Stimulated activated CD8-positive, alpha-beta memory T cell treated with anti-CD3 and anti-CD28 coated beads, Interleukin-12 subunit alpha, Interleukin-12 subunit beta, amount 100 ng/mL, for 1 hour (primary cell): ENCODE measurements at places on chromosomes 4 and X.

DNA sequence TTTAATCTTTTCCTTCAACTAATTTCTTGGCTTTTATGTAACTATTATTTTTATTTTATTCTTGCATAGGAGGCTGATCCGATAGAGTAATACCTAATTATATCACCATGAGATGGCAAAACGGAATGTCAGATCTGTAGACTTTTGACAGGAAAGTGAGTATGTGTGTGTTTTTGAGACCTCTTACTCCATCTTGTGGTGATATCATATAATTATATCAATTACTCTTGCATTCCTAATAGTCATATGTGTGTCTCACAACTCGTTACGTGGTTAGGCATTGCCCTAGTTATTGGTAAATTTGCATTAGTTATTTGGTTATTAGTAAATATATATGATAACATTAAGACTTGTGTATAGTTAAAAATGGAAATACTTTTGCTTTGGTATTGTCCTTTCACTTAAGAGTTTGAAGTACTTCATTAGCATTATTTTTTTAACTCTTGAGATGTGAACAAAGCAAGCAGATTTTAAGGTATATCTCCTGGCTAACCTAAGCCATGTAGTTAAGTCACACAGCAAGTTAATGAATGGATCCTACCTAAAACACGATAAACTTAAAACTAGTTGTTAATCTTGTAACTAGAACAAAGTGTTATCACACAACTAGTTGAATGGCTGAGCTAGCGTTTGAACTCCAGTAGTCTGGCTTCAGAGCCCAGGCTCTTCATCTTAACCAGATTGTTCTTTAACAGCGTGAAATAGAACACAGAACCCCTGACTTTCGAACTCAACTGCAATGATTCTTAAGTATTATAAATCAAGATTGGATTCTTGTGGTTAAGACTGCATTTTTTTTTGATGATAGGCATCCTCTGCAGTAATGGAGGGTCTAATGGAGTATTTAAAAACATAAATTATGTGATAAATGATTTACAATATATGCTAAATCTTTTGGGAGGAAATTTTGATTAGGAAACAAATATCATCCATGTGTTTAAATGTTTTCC, 67.1 kb downstream of the PGRMC2 start:
- no peak for DNase-seq

DNA sequence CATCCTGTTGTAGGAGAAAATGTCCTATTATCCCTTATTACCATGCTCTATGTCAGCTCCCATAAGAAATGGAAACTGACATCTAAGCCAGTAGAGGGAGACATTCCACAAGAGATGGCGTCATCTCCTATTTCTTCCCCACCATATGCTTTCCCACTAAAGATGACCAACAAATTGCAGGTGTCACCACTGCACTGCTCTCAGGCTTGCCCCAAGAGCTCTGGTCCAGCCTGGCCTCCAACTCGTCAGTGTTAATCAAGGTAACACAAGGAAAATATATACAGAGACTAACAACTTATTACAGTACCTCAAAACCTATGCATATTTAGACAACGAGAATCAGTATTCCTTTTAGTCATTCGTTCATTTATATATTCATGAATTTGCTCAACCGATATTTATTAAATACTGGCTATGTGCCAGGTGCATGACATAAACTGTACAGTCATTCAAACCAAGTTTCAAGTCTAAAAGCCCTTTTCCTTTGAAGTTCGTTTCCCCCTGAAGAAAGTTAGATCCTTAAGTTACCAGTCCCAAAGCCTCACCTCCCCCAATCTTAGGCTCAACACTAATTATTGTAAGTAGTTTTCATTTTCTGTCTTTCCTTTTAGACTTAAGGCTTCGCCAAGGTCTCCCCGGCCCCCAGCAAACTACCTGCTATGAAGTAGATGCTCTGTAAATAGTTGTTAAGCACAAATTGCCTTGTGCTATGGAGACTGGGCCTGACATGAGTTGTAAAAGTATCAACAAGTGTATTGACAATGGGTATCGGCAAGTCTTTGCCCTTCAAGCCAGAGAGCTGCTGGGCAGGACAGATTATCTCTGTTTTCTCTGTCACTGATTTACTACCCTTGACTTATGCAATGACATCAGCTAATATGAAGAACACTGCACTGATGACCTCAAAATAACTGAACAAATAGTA, 3.1 kb upstream of the FGB start:
- DNase-seq: no peak

DNA sequence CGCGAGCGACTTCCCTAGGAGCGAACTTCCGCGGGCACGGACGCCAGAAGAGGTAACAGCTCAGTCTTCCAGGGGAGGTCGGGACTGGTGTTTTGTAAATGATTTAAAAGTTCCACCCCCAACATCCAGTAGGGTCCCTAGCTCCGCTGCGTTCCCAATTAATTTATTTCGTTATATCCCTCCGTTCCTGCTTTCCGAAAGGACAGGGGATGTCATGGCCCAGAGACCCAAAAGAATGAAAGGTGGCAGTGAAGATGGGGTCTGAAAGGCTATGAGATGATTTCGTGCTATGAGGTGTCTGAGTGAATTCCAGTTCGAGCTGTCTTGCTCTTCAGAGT, 373 bp upstream of the SMIM43 start:
- no peak for DNase-seq

DNA sequence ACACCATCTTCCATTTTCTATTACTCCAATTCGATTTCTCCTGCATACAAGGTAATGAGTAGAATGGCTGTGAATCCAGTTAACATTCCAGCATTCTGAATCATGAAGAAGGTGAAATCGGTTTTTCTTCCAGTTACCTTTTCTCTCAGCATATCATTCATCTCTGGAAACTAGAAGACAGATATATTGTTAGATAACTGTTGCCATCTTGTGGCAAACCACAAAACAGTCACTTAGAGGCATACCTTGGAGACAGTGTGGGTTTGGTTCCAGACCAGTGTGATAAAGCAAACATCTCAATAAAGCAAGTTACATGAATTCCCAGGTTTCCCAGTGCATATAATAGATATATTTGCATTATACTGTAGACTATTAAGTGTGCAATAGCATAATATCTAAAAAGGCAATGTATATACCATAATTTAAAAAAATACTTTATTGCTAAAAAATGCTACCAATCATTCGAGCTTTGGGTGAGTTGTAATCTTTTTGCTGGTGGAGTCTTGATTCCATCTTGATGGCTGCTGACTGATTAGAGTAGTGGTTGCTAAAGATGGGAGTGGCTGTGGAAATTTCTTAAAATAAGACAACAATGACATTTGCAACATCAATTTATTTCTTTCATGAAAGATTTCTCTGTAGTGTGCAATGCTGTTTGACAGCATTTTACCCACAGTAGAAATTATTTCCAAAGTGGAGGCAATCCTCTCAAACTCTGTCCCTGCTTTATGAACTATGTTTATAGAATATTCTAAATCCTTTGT, 82.1 kb downstream of the SLC39A8 start:
- DNase-seq: no peak

DNA sequence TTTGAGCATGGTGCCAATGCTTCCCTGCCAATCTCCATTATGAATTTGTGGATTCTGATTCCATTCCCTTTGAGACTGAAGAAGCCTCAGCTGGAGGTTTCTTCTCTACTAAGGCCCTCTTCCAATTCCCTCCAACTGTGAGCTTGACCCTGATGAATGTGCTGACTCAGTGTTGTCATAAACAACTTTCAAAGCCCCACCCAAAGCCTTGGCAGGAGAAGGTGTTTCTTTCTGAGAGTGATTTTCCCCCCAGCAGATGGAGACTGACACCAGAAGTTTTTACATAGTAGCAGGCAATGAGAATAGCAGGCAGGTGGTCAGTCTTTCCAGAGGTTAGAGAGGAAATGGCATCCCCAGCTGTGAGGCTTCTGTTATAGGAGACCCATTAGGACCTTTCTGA, 53.1 kb downstream of the OCRL start:
- no peak for DNase-seq

DNA sequence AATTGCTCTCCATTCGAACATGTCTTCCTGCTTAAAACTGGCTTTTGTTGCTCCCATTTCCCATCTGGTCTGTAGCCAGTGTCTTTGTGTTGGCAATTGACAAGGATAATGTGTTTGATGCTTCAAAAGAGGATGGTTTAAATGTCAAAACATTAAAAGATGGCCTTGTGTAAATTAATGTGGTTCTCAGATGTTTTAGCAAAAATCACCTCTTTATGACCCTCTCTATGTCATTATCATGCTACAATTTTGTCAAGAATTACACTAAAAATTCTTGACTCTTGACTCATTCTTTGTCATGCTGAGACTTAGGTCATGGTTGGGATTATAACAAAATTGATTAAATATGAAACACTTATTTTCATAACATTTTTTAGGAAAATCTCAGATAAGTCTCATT, 47.4 kb downstream of the TMEM131L start:
- no peak for DNase-seq

GRCh38 chr4:54877006-54877405, 219.2 kb downstream of the KIT start:
- no peak for DNase-seq

DNA sequence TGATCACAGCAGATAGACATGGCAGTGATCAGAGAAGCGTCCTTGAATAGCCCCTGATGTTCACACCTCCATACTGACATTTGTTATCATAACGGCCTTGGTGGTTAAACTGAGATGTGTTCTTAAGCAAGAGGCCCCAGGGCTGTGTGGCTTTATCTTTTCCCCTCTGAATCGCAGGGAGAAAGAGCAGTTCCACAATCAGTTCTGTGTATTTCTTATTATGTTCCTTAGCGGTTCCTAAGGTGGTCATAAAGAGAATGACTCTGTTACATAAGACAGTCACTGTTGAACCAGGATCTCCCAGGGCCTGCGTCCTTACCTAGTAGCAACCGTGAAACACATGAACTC, 52.8 kb upstream of the CBR4 start:
- DNase-seq: no peak

- DNase-seq: no peak
Observed at GRCh38 chr4:153988492-153989363, 199.8 kb upstream of the SFRP2 start.

- DNase-seq: peak; percentile 4
Observed at GRCh38 chr4:79917246-79917645, 155.8 kb downstream of the ANTXR2 start.

GRCh38 chr4:109389369-109390114, 44.1 kb upstream of the SEC24B start:
- no peak for DNase-seq

DNA sequence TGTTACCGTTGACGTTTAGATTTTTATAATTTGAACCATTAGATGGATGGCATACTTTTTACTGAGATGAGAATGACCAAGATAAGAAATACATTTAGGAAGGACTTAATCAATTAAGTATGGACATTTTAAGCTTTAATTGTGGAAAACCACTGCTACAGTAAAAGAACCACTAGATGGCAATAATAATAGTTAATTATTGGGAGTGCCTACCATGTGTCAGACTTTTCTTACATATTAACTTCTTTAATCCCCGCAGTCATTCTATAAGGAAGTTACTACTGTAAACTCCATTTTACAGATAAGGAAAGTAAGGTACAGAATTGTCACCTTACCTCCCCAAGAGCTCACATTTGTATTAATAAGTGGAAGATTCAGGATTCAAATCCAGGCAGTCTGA, 48.5 kb upstream of the MYOZ2 start:
- no peak for DNase-seq

DNA sequence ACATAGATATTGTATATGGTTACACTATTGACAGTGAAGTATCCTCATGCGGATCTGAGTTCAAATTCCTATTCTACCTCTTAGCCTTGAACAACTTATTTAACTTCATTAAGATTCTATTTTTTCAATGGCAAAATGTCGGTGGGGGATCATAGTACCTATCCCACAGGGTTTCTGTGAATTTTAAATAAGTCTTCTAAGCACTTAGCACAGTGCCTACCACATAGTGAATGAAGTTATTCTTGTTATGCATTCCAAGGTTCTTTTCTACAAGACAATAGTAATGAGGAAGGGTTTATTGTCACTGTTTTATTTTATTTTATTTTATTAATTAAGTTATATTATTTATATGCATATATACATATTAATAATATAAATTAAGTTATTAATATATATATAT, 8.8 kb upstream of the ENAM start:
- DNase-seq: no peak

GRCh38 chr4:145490361-145490760, 8.7 kb downstream of the SMAD1 start:
- no peak for DNase-seq

GRCh38 chr4:47032405-47033106, 1.2 kb downstream of the GABRB1 start:
- DNase-seq: no peak

DNA sequence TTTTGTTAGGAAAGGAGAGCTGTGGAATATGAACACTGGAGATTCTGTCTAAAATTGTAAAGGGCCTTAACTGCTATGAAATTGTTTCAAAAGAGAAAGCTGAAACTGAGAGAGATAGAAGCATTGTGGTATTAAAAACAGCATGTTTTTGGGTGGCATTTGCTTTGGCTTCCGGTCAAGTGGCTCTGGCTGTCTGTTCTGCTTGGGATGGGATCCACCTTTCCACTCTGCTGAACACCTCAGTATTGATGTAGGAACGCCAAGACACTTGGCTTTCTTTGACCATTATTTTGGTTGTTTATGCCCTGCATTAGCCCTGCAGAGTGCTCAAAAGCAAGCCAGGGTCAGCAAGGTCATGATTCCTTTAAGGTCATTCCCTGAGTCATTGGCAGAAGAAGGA, 199.7 kb downstream of the SLC4A4 start:
- DNase-seq: no peak

DNA sequence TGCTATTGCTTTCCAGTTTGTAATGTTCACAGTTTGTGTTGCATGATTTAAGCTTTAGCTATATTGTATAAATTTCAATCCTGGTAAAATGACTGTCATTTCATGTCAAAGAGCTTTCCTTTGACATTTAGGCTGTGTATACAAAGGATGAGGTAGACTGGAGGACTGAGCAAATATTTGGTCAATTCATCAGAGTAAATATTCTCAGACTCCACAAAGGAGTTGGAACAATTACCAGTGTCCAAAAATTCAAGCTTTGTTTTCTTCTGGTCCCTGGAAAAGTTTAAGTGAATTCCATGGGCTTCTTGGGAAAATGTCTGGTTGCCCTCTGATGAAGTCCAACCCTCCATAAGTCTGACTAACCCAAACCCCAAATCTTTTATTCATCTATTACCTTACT, 682.4 kb downstream of the DACH2 start:
- no peak for DNase-seq

DNA sequence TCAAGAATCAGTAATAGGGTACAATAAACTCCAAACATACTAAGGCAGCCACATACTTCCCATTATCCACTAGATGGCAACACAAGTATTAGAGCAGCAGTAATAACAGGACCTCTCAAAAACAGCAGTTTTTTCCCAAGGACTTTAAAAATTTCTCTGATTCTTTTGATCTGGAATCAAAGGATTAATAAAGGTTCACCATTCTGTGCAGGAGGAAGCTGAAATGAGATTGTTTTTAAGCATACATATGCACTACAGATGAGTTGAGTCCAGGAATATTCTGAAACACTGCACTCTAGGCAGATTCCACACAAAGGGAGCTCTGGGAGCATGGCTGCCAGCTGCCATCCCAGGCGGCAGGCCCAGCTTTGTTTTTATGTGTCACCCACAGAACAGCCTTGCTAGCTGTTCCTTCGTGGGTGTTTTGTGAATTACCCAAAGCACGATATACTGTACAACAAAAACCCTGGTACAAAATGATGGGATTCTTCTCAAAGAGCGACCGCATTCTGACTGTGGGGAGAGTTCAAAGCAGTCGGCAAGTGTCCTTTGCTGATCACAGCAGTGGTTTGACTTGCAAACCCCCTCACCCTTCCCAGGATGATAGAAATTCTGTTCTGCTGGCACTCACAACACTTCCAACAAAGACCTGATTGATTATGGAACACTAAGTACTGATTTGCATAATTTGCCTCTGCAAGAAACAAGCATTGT, 61.0 kb downstream of the STX18 start:
- no peak for DNase-seq

- no peak for DNase-seq
Observed at GRCh38 chr4:149264093-149264733, 551.4 kb downstream of the IQCM start.
